ENCODE measurements at places on chromosomes 16 and 17. TPM values are rescaled to one million over a fixed set of nuclear protein-coding genes. Genes with fewer than 3 reads are reported as not detected.

- H3K4me3 ChIP-seq: no peak overlapping the region
- H3K36me3 ChIP-seq: no peaks in the 10 kb centered on the region
- H3K4me1 ChIP-seq: peaks cover 46% of the 10 kb centered on the region
Measured at GRCh38 chr16:49811644-49812334, 44.1 kb downstream of the ZNF423 start.

DNA sequence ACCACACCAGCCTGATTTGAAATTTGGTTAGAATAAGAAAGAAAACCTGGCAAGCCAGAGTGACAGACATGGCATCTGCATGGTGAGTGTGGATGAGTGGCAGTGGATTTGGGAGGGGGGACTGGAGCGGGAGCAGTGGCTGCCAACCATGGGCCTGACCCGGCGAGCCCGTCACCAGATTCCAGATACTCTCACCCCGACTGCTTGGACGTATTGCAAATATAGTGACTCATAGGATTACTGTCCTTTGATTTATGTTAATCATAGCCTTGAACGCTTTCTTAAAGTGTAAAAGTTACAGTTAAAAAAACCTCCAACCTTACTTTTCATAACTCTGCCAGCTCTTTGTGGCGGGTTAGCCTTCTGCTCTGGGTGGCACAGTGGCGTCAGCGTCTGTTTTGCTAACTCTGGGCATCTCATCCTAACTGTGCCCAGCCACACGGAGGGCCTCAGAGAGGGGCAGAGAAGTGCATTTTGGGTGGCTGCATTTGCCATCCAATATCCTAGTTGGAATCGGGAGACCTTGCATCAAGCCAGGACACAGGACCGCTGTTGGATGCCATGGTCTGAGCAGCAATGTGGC, 26.8 kb upstream of the FOXK2 start:
- peaks cover 17% of the 10 kb centered on the region for H3K4me1 ChIP-seq
- H3K27ac ChIP-seq: no peak overlapping the region
- no peak overlapping the region for H3K4me3 ChIP-seq
- peaks cover 22% of the 10 kb centered on the region for H3K27me3 ChIP-seq

GRCh38 chr17:45908935-45909334, 14.6 kb downstream of the MAPT start:
- no peak overlapping the region for H3K27ac ChIP-seq
- no peak for DNase-seq
- no peak overlapping the region for H3K4me3 ChIP-seq

- H3K4me1 ChIP-seq: no peaks in the 10 kb centered on the region
- H3K27me3 ChIP-seq: peaks cover 32% of the 10 kb centered on the region
- no peak for DNase-seq
- H3K4me3 ChIP-seq: no peak overlapping the region
- no peak overlapping the region for H3K27ac ChIP-seq
Measured at GRCh38 chr17:6843241-6843880, 11.8 kb upstream of the TEKT1 start.

- no peak overlapping the region for H3K4me3 ChIP-seq
- H3K27ac ChIP-seq: no peak overlapping the region
- peaks cover 3% of the 10 kb centered on the region for H3K4me1 ChIP-seq
- no peaks in the 10 kb centered on the region for H3K27me3 ChIP-seq
- no peak for DNase-seq
- H3K36me3 ChIP-seq: no peaks in the 10 kb centered on the region
Measured at GRCh38 chr16:72744076-72744793, 303.7 kb downstream of the ZFHX3 start.

DNA sequence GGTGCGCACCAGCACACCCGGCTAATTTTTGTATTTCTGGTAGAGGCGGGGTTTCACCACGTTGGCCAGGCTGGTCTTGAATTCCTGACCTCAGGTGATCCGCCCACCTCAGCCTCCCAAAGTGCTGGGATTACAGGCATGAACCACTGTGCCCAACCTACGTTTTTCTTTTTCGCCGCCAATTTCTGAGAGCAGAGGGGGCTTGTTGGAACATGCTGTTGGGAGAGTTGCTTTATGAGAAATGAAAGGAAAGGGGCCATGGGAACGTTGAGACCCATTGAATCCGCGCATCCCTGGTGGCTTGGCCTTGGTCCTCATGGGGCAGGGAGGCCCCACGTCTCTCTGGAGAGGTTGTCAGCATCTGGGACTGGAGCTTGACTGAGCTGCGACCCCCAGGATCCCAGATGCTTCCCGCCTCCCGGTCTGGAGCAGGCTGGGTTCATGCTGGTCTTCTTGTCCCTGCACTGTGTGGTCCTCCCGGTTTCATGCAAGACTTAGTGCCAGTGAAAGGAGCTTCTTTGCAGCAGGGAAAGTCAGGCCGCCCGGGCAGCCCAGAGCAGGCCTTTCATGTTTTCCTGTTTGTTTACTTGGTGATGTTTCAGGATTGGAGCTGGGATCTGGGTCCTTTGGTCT, 22.8 kb downstream of the CRISPLD2 start:
- peak overlapping the region; percentile 97 for H3K27ac ChIP-seq
- DNase-seq: no peak
- no peaks in the 10 kb centered on the region for H3K36me3 ChIP-seq

GRCh38 chr17:5832886-5833285, 237.3 kb upstream of the WSCD1 start:
- 0 out of 2 replicates have a peak, but pooled peaks cover 4% of the 10 kb centered on the region for H3K36me3 ChIP-seq
- no peaks in the 10 kb centered on the region for H3K27me3 ChIP-seq
- peak overlapping the region; percentile 98 for H3K27ac ChIP-seq
- DNase-seq: no peak
- peak overlapping the region; percentile 32 for H3K4me3 ChIP-seq
- peaks cover 44% of the 10 kb centered on the region for H3K4me1 ChIP-seq

DNA sequence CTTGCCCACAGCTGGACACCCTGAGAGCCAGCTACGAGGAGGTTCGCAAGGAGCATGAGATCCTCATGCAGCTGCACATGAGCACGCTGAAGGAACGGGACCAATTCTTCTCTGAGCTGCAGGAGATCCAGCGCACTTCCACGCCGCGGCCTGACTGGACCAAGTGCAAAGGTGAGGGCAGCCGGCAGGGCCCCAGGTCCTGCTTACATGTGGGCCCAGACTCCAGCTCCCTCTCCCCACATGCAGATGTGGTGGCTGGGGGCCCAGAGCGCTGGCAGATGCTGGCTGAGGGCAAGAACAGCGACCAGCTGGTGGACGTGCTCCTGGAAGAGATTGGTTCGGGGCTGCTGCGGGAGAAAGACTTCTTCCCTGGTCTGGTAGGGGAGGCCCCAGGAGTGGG, 16.2 kb upstream of the THAP11 start:
- no peak overlapping the region for H3K27ac ChIP-seq
- H3K27me3 ChIP-seq: no peaks in the 10 kb centered on the region
- peaks cover 7% of the 10 kb centered on the region for H3K4me1 ChIP-seq
- peaks cover 13% of the 10 kb centered on the region for H3K36me3 ChIP-seq

DNA sequence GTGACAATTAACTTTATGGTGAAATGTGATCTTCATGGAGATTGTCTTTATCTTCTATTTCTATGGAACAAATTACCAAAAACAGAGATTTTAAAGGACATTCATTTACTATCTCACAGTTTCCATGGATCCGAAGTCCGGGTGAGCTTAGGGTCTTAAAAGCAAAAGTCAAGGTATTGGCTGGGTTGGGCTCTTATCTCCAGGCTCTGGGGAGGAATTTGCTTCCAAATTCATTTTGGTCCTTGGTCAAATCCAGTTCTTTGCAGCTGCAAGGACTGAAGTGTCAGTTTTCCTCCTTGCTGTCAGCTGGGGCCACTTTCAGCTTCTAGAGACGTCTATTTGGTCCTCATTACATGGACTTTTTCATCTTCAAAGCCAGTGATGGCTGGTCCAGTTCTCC, 395.8 kb upstream of the MAF start:
- no peak overlapping the region for H3K27ac ChIP-seq
- no peak for DNase-seq

DNA sequence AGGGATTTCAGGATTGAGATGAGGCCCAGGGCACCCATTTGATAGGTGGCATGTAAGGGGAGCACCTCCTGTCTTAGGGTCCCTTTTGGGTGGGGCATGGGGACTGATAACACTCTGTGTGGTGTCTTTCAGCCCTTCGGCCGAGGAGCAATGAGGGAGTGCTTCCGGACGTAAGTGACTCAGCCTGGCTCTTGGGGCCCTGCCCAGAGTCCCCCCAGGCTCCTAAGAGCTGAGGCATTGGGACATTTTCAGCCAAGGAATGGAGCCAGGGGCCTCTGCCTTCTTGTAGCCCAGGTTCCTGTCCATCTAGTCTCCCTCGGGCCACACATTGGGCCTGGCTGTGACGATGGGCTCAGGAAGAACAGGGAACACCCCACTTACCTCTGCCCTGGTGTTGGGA, 44.4 kb downstream of the EEF2K start:
- peaks cover 56% of the 10 kb centered on the region for H3K36me3 ChIP-seq
- H3K27ac ChIP-seq: no peak overlapping the region
- no peak overlapping the region for H3K4me3 ChIP-seq
- H3K27me3 ChIP-seq: no peaks in the 10 kb centered on the region

The PGS1 gene
- 51.4 TPM for total RNA-seq

The SHISA6 gene
- 1.1 TPM for total RNA-seq

The TNFRSF17 gene
- 0.18 TPM for total RNA-seq
